Activated naive CD4-positive, alpha-beta T cell treated with anti-CD3 and anti-CD28 coated beads for 36 hours (primary cell): ENCODE measurements at places on chromosomes 13 and 19.
A peak's percentile ranks its signal among the peaks of the same experiment; 100 is the strongest.

- peak; percentile 50 for DNase-seq
Measured at GRCh38 chr13:48304143-48304876, 759 bp downstream of the RB1 start.

- no peak for DNase-seq
Measured at GRCh38 chr19:12864721-12865715, 16.2 kb downstream of the DNASE2 start.

GRCh38 chr13:112131713-112132113 lies 64.8 kb downstream of the SOX1 start:
- no peak for DNase-seq

- DNase-seq = no peak
Measured at GRCh38 chr13:76692346-76692745, 193.9 kb downstream of the KCTD12 start.

- no peak for DNase-seq
Measured at GRCh38 chr13:64327505-64328194, 2902.5 kb downstream of the PCDH9 start.

DNA sequence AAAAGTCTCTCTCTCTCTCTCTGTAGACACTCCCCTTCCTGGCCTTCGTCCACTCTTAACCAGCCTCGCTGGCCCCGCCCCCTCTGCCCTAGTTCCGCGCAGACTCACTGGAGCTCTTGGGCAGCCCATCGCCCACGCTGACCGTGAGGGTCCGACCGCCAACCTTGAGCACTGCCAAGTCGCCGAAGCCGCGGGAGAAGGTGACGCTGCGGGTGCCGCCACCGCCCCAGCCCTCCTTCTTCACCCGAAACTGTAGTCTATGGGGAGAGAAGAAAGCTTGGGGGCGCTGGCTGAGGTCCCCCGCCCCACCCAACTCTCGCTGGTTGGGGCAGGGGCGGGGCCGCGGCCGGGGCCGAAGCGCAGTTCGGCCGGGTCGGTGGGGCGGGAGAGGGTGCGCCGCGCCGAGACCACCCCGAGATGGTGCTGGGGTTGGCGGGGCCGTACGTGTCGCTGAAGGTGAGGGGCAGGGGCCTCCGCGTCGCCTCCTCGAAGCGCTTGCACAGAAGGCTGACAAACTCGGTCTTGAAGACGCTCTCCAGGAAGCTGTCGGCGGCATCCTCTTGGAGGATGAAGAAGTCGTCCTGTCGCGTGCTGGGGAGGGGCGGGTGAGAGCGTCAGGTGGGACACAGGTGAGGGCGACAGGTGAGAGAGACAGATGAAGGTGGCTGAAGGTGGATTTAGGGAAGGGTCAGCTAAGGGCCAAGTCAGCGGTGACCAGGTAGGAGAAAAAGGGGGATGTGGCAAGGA lies 12.6 kb upstream of the ZNF414 start:
- DNase-seq = no peak

DNA sequence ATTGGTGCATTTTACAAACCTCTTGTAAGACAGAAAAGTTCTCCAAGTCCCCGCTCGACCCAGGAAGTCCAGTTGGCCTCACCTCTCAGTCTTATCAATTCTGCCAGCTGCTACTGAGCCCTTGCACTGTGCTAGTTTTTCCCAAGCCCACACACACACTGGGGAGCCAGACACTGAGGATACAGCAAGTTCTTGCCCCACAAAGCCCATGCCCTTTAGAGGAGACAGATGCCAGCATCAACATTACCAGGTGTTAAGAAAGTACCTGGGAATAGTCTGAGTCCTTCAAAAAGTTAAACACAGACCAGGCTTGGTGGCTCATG lies 175.0 kb downstream of the PTPRS start:
- DNase-seq = no peak

- DNase-seq = no peak
Measured at GRCh38 chr13:113639616-113640262, 18.3 kb downstream of the ATP4B start.

DNA sequence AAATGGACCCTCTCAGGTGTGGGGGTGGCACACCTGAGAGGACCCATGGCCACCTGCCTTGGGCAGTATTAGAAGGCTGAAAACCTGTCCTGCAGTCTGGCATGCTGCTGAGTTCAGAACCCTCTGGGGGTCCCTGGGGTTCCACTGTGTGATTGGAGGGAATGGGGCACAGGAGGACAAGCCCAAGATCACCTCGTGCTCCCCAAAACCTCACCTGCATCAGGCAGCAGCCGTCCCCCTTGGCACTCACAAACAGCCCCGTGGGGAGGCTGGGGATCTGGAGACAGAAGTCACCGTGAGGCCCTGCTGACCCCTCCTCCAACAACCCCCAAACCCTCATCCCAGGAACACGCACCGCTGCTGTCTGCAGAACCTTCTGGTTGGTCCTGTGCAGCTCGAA lies 14.5 kb downstream of the F2RL3 start:
- DNase-seq = no peak

- no peak for DNase-seq
Measured at GRCh38 chr19:48780631-48781391, 25.5 kb downstream of the FGF21 start.

DNA sequence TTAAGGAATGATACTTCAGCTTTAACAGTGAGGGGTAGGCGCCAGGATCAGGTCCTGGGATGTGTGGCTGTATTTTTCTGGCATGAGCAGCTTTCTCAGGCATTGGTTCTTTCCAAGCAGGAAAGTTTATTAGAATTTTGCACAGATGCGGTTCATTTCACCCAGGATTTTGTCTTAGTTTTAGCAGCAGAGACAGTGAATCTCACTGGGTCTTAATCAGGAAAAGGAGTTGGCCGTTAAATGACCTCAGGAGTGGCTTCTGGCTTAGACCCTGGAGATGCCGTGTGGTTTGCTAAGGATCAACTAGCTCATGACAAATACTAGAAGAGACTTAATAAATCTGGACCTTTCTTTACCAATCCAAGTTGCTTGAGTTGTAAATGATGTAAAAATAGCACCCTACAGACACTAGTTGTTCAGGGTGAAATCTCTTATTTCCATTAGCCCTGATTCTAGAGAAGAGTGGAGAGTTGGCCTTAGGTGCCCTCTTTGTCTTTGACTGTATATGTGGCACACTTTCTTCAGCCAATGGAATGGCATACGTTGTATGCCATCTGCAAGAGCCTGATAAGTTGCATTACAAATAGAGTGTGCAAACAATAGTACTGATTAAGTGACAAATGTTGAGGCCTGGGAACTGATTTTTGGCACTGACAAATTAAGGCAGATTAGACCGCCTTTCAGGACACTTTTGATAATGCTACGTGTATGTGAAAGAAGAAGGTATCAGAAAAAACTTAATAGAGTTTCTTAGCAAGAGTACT lies 34.0 kb downstream of the LRCH1 start:
- DNase-seq = no peak

DNA sequence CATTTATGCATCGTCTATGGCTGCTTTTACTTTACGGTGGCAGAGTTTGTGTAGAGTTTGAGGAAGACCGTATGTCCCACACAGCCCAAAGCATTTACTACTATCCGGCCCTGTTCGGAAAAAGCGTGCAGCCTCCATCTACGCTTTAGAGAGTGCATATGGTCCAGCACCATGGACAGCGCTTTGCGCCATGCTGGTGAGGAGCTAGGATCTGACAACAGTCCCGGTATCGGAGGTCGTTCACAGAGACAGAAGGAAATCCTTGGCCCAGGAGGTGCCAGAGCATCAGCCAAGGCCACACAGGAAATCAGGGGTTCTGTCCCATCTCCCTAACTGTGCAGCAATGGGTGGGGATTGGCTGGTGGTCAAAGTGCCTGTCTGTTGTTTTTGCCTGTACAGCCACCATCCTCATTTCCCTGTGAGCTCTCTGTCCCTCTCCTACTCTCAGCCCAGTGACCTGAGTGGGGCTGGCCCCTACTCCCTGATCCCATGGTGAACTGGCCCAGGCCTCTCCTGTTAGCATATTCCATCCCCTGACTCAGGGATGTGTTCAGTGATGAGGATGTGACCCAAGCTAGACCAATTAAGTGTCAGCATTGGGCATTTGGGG lies 16.2 kb upstream of the PRODH2 start:
- DNase-seq = peak; percentile 76

DNA sequence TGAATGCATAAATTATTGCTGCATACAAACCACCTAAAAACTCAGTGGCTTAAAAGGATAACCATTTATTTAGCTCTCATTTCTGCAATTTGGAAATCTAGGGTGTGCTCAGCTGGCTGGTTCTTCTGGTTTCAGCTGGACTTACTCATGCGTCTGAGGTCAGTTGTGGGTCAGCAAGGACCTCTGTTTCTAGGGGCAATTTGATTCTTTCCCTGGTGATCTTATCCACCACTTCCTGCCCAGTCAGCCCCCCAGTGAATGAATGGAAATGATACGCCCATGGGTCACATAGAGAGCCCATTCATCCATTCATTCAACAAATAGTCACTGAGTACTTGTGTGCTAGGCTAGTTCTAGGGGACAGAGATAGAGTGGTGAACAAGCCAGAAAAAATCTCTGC lies 9.9 kb downstream of the FXYD5 start:
- DNase-seq = no peak

GRCh38 chr13:110683203-110683883 lies 22.6 kb downstream of the CARS2 start:
- peak; percentile 49 for DNase-seq

- no peak for DNase-seq
Measured at GRCh38 chr13:86922936-86923335, 748.2 kb upstream of the SLITRK5 start.
